ENCODE measurements at places on chromosomes 13 and 19. TPM values are rescaled to one million over a fixed set of nuclear protein-coding genes. Genes with fewer than 3 reads are reported as not detected.
A peak's percentile ranks its signal among the peaks of the same experiment; 100 is the strongest.

Gene COL5A3
- total RNA-seq: 9.6 TPM

Gene KLF2
- 198 TPM for total RNA-seq

Gene ANGPTL8
- total RNA-seq: not detected

Gene FCER2
- total RNA-seq: 0.58 TPM

Gene APOC4
- not detected for total RNA-seq

Gene N4BP2L2
- total RNA-seq: 168 TPM

GRCh38 chr19:15303105-15303780 lies 29.1 kb downstream of the BRD4 start:
- H3K4me1 ChIP-seq: peaks cover 91% of the 10 kb centered on the region
- no peaks in the 10 kb centered on the region for H3K27me3 ChIP-seq
- no peak overlapping the region for H3K27ac ChIP-seq
- no peak overlapping the region for H3K4me3 ChIP-seq
- H3K36me3 ChIP-seq: no peaks in the 10 kb centered on the region
- peak; percentile 13 for DNase-seq

DNA sequence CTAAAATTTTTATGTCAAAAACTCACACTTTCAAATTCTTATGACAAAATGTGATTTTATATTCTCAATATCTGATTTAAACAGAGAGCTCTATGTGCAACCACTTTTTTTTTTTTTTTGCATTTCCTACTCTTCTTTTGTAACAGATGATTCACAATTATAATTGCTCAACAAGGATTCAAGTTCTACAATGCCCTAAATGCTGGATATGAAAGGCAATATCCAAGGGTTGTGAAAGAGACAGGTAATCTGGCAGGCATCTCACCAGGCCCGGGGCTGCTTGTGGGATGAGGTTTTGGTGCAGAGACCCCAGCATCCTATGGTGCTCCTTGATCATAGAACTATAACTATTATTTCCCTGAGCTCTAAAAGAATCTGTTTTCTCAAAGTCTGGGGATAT lies 363.6 kb upstream of the NBEA start:
- H3K4me1 ChIP-seq: no peaks in the 10 kb centered on the region
- no peaks in the 10 kb centered on the region for H3K27me3 ChIP-seq
- no peak overlapping the region for H3K27ac ChIP-seq
- H3K4me3 ChIP-seq: no peak overlapping the region
- H3K36me3 ChIP-seq: no peaks in the 10 kb centered on the region

DNA sequence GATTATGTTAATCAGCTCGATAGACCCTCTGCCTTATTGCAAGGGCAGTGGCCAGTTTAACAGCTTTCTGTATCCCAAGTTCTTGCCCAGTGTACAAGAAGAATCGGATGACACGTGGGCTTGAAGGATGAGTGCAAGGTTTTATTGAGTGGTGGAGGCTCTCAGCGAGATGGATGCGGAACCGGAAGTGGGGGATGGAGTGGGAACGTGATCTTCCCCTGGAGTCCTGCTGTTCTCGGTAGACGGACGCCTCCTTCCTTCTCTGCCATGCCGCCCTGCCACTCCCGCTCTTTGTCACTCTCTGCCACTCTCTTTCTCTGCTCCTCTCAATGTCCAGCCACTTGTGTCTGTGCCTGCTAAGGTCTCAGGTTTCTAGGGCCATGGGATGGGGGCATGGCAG lies 21.0 kb downstream of the RFXAP start:
- H3K27me3 ChIP-seq: no peaks in the 10 kb centered on the region
- no peak for DNase-seq
- no peaks in the 10 kb centered on the region for H3K36me3 ChIP-seq

DNA sequence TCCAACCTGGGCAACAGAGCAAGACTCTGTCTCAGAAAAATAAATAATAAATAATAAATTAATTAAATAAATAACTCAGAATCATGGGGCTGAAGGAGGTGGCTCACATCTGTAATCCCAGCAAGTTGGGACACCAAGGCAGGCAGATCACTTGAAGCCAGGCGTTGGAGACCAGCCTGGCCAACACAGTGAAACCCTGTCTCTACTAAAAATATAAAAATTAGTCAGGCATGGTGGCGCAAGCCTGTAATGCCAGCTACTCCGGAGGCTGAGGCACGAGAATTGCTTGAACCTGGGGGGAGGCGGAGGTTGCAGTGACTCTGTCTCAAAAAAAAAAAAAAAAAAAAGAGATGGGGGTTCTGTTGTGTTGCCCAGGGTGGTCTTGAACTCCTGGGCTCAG lies 7.2 kb downstream of the TMEM38A start:
- no peaks in the 10 kb centered on the region for H3K4me1 ChIP-seq
- no peaks in the 10 kb centered on the region for H3K27me3 ChIP-seq
- no peaks in the 10 kb centered on the region for H3K36me3 ChIP-seq

DNA sequence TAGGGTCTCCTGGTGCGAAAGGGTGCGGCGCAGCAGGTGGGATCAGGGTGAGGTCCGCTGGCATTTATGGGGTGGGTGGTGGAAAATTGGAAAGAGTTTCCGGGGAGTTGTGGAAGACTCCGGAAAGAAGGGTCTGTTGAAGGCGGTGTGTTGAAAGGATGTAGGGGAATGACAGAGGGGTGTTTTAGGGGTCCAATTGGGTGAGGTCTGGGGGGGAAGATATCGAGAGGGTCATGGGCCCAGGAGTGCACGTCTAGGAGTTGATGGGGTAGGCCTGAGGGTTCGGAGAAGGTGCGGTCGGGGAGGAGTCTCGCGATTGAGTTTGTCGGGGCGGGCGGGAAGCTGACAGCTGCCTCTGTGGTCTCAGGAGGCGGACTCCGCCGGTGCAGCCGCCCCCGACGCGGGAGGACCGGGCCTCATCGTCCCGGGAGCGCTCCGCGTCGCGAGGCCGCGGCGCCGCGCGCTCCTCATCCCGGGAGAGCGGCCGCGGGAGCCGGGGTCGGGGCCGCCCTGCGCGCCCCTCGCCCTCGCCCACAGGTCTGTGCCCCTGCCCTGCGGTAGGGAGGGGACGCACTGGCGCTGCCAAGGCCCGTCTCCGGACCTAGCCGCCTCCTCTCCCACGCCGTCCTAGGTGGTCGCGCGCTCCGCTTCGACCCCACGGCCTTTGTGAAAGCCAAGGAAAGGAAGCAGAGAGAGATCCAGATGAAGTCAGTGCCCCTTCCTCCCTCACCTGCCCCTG lies 7.0 kb downstream of the PGLYRP1 start:
- DNase-seq: no peak
- H3K27me3 ChIP-seq: peaks cover 15% of the 10 kb centered on the region
- H3K27ac ChIP-seq: no peak overlapping the region
- peaks cover 4% of the 10 kb centered on the region for H3K4me1 ChIP-seq

GRCh38 chr13:76542176-76542575 lies 344.0 kb downstream of the KCTD12 start:
- DNase-seq: no peak
- no peaks in the 10 kb centered on the region for H3K36me3 ChIP-seq

GRCh38 chr19:27974082-27974513 lies 1238.9 kb downstream of the UQCRFS1 start:
- H3K36me3 ChIP-seq: no peaks in the 10 kb centered on the region
- no peak overlapping the region for H3K27ac ChIP-seq
- H3K27me3 ChIP-seq: no peaks in the 10 kb centered on the region
- DNase-seq: no peak

DNA sequence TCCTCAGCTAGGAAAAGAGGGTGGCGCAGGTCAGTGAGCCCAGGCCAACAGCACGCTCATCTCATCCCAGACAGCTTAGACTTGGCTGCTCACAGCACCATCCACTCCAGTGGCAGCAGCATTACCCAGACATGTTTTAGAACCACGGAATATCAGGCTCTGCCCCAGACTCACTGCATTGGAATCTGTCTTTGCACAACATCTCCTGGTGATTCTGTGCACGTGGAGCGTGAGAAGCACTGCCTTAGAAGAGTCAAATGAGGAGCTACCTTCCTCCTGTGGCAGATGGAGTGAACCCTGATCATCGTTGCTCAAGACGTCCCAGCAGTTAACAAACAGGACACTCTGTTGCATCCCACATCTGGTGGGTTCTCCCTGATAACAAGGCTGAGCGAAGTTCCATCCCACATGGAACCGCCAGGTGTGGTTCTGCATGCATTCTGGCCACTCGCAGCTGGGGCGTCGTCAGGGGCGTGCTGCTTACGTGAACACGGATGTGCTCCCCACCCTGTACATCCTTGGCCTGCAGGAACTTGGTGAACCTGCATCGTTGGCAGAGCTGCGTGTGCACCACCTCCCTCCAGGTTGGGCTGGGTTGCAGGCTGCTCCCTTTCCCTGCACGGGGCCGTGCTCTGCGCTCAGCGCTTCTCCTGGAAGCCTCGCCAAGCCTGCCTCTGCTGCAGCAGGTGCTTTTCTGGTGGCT lies 25.2 kb upstream of the ATP11A start:
- no peak overlapping the region for H3K27ac ChIP-seq
- no peaks in the 10 kb centered on the region for H3K27me3 ChIP-seq
- no peaks in the 10 kb centered on the region for H3K4me1 ChIP-seq
- no peak overlapping the region for H3K4me3 ChIP-seq

- no peaks in the 10 kb centered on the region for H3K36me3 ChIP-seq
- no peaks in the 10 kb centered on the region for H3K4me1 ChIP-seq
- no peak for DNase-seq
- H3K27ac ChIP-seq: no peak overlapping the region
Measured at GRCh38 chr13:34179481-34179880, 361.5 kb downstream of the RFC3 start.

DNA sequence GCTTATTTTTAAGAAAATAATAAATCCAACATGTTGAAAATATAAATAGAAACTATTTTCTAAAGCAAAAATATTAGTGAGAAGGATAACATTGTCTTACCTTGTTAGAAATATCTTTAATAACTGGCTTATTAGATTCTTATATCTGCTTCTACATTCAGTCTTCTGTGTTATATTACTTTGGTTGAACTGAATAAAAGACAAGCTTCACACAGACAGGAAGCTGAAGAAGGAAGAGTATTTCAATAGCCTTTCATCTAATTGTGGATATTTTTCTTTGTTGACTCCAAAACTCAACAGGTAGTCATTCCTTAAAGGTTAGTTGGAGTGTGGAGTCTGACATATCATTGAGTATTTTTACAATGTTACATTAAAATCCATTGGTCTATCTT lies 10.9 kb downstream of the SETDB2 start:
- no peak for DNase-seq
- H3K4me1 ChIP-seq: peaks cover 5% of the 10 kb centered on the region
- no peaks in the 10 kb centered on the region for H3K36me3 ChIP-seq

DNA sequence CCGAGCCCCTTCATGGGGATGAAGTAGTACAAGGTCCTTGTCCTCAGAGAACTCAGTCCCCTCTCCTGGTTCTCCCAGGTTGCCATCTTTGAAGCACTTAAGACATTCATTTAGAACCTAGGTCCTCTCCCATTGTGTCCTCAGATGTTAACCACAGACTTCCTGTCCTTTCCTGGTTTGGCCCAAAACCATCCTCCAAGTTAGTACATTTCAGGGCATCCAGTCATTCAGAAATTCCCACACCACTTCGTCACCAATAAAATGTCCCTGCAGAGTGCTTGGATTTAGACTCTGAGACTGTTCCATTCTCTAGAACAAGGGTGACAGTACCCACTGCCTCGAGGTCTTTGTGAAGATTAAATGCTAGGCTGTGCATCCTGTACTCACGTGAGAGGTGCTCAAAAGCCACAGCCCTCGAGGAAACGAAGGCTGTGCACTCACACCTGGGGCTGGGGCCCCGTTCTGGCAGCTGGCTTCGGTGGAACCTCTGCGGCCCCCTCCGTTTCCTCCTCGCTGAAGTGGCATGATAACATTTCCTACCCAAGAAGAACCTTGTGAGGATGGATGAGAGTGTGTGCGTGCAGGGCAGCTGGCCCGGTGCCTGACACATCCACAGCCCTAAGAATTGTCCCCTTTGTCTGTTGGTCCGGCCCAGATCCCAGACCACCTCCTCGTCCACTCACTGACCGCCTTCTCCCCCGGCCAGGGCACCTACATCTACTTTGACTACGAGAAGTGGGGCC lies 4.7 kb downstream of the LENG1 start:
- no peak overlapping the region for H3K27ac ChIP-seq
- no peak overlapping the region for H3K4me3 ChIP-seq
- peaks cover 84% of the 10 kb centered on the region for H3K36me3 ChIP-seq
- no peak for DNase-seq
- peaks cover 9% of the 10 kb centered on the region for H3K4me1 ChIP-seq

GRCh38 chr19:33678796-33679585 lies 57.2 kb downstream of the CHST8 start:
- no peak overlapping the region for H3K27ac ChIP-seq
- peaks cover 18% of the 10 kb centered on the region for H3K27me3 ChIP-seq
- peak; percentile 31 for DNase-seq
- H3K4me3 ChIP-seq: no peak overlapping the region
- no peaks in the 10 kb centered on the region for H3K4me1 ChIP-seq

DNA sequence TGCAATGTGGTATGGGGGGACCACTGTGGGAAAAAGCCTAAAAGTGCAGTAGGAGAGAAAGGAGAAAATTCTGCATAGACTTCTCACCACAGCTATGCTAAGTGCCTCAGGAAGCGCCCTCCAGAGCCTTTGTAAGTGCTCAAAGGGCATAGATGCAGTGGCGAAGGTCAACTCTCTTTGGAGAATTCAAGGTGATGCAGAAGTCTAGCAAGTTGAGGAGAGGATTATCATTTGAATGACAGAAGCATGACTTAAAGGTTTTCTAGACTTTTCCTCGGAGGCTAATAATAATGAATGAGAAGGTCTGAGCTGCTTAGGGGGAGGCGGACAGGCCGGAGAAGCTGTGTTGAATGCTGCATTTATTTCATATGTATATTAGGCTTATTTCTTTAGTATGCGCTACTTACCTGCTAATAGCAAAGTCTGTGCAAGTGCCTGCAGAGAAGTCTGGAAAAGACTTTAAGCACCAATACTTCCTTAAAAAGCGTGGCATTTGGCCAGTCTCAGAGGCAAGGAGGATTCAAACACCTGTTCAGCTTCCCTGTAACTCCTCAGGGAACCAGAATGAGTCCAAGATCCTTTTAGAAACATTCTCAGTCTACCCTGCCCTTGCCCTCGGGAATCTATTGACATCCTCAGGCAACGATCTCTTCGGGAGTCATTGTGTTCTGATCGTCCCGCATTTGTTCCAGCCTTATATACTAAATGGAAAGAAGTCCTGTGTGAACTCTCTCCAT lies 56.2 kb downstream of the FLT1 start:
- H3K4me3 ChIP-seq: no peak overlapping the region
- no peaks in the 10 kb centered on the region for H3K4me1 ChIP-seq
- DNase-seq: no peak
- no peaks in the 10 kb centered on the region for H3K27me3 ChIP-seq
- H3K36me3 ChIP-seq: no peaks in the 10 kb centered on the region
- H3K27ac ChIP-seq: no peak overlapping the region

DNA sequence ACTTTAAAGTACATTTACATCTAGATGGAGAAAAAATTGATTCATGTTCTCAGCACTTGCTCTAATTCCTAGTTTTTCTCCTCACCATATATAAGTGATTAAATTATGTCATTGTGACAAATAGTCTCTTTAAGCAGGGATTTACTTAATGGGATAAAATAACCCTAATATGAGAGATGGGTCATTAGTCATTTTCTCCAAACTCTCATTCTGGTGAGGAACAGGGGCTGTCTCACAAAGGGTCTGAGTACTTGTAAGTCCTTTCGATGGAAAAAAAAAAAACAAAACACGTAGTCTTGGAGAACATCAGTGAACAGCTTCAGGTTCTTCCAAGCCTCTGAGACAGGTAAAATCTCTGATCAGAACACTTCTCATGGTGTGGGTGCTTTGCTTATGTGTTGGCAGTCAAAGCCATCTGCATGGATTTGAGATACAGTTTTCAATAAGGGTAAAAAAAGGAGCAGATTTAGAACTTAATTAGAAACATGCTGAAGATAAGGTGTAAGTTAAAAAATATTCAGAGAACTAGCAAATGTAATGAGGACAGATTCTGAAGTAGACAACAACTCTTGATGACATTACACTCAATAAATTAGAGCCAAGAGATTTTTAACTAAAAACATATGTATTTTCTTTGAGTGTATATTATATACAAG lies 1668.9 kb upstream of the MIR17HG start:
- DNase-seq: no peak
- H3K4me1 ChIP-seq: no peaks in the 10 kb centered on the region
- H3K4me3 ChIP-seq: no peak overlapping the region
- no peaks in the 10 kb centered on the region for H3K27me3 ChIP-seq
